Cortex of kidney (tissue), 1 donor: ENCODE measurements at places on chromosomes 16 and 17.

GRCh38 chr17:49676276-49676868 is 1.5 kb downstream of the SPOP start:
- DNase-seq: no peak

DNA sequence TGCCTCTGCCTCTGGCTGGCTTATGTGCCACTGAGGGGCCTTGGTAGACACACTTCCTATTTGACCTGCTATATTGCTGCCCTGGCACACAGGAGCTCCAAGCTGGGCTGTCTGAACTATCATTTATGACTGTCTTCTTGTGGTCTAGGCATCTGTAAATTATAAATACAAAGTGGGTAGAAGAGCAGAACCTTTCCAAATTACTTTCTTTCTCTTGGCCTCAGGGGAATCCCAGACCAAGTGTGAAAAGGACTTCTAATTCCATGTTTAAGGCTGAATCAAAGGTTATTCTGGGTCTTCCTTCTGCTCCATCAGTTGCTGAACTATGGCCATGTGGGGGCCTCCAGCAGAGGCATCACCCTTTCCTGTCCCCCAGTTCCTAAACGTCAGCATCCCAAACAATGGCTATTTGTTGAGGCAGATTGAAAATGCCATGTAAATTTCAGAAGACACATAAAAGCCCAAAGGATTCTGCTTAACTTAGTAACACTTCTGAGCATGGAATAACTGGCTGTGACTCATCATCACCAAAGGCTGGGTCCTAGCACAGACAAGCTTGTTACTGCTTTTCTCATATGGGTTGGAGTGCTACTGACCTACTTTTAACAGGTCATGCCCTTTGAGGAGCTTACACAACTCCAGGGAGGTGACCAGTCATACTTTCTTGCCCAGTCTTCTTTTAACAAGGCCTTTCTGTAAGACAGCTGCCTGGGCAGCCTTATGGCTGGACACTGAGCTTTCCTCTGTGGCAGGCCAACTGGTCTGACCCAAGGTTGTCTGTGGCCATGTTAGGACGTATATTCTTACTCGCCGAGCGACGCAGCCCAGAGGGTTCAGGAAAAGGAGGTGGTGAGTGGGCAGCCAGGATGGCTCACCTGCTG is 154.8 kb downstream of the VPS53 start:
- no peak for DNase-seq

GRCh38 chr17:7440113-7440833 is 961 bp downstream of the FGF11 start:
- no peak for DNase-seq

DNA sequence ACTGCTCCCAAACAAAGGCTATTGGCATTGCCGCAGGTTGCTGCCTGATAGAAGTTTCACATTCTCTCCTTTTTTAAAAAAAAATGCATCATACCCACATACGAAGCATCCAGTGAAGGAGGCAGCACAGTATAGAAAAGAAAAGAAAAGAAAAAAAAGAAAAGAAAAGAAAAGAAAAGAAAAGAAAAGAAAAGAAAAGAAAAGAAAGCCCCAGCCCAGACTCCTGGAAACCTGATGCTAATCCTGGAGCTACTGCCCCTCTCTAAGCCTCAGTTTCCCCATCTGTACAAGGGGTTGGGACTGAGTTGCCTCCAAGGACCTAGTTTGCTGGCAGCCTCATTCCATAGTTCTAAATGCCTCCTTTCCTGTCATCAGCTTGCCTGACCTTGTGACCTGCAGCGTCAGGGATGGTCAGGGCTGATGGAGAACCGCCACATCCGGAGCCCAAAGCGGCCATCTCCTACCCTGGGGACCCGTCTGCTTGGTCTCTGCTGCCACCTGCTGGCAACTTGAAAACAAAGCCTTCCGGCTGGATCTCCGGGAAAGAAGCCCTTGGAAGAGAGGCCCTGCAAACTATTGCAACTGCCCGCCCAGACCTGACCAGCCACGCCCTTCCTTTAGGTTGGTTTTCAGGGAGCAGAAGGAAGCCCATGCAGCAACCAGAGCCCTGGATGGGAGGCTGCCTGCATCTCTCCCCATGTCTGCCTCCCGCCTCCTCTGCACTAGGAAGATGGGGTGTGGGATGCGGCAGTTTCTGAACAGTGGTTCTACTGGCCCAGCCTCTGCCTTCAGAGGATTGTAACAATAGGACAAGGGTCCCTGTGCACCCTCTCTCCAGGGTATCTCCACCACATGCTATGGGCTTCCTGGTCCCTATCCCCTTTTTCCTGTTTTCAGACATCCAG is 13.0 kb downstream of the AIPL1 start:
- no peak for DNase-seq

DNA sequence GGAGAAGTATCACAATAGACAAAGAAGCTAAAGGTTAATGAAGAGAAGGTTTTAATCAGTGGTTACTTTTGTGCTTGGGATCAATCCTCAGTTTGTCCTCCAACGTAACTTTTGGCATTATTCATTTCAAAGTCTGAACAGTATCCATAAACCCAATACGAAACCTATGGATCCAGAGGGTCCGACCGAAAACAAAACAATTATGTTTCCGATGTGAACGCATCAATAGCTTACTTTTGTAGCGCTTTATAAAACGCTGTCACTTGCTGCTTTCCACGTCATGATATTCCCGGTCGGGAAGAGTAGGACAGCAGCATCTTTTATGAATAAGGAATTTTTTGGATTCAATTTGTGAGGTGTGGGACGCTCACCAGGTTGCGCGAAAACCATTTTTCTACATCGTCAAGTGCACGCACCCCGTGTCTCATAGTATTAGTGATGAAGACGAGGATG is 383.8 kb downstream of the ZFHX3 start:
- DNase-seq: no peak

DNA sequence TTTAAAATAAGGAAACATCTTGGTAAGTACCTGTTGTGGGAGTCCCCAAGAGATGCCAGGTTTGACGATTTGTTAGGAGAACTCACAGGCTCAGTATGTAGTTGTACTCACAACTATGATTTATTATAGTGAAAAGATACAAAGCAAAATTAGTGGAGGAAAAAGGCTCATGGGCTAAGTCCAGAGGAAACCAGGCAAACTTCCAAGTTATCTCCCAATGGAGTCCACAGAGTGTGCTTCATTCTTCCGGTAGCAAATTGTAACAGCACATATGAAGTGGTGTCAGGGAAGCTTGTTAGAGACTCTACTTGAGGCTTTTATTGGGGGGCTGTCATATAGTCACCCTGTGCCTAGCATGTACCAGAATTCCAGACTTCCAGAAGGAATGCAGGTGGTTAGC is 2.3 kb downstream of the DDX19A start:
- no peak for DNase-seq

DNA sequence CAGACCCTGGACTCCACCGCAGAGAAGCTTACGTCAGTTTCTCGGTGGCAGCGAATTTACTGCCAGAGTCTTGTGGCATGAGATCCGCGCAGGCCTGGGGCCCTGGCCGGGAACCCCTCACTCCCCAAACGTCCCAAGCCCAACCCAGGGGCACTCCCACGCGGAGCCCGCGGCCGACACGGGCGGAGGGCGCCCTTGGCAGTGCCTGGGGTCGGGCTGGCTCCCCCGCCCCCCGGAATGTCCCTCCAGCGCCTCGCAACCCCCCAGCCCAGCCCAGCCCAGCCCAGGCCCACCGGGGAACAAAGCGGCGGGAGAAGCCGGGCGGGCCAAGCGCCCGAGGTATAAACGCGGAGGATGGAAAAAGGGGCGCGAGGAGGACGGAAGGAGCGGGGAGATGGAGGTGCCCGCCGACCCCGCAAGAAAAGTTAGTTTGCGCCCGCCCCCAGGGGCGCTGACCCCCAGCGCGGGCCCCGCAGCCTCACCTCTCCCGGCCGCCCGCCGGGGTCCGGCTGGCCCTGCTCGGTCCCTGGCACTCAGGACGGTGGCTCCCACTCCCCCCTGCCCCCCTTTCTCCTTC is 330 bp downstream of the CASKIN2 start:
- DNase-seq: no peak

DNA sequence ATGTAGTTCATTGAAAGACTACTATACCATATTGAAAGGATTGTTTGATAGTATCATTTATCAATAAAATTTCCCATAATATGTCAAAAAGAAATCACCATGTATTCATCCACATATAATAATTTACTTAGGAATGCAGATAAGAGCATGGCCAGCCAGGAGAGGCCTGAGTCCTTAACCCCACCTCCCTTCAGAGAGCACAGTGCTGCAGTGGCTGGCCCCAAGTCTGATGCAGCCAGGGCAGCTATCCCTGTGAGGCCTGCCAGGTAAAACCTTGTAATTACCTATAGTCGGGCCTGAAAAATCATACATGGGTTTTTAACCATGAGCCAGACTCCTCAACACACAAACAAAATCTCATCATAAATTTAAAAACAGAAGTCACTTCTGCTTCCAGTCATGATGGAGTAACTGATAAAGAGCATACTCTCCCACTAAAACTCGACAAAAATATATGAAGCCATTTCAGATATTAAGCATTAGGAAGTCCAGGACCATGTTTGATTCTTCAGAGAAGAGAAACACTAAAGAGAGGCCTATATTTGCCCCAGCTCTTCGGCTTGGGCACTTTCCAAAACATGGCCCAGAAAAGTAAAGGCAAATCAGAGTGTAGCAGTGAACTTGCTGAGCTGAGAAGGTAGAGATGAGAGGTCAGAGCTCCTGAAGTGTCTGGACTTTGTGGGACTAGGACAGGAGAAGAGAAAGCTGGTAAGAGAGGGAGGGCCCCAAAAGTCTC is 40.9 kb upstream of the CCNF start:
- no peak for DNase-seq

DNA sequence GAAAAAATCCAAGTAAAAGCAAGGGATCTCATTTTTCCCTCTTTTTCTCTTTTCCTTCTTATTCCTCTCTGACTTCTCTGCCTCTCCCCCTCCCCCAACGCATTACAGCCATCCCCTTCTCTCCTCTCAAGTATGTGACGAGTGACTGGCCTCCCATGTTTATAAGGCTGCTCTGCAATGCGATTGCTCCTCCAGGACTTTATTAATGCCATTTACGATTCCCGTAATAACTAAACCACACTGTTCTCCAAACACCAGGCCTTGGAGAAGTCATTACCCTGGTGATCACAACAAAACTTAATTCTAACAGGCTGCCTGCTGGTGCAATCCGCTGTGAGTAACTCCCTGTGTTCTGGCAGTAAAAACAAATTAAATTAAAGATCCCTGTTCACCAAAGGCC is 88.8 kb downstream of the HS3ST3B1 start:
- DNase-seq: no peak

DNA sequence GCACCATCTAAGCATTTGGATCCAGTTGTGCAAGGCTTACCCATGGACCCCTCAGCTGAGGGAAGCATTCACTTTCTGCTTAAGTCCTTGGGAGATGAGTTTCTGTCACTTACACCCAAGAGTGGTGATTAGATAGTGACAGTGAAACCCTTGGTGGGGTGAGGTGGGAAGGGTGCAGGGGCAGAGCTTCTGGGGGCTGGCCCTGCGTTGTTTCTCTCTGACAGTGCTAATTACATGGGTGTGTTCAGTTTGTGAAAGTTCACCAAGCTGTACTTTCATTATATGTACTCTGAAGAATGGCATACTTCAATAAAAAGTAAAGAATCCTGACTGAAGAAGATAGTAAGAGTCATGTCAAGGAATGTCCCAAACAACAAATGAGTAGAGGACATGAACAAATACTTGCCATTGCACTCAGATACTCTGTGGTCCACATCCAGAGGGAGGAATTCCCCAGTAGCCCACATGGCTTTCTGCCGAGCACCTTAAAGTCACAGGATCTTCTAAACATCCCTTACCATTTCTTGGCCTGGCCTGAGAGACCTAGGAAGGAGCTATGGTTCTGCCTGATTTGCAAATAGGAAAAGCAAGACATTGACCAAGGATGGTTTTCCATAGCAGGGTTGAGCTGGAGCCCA is 8.4 kb downstream of the CHST6 start:
- no peak for DNase-seq

GRCh38 chr16:77536809-77537208 is 102.0 kb upstream of the ADAMTS18 start:
- no peak for DNase-seq

DNA sequence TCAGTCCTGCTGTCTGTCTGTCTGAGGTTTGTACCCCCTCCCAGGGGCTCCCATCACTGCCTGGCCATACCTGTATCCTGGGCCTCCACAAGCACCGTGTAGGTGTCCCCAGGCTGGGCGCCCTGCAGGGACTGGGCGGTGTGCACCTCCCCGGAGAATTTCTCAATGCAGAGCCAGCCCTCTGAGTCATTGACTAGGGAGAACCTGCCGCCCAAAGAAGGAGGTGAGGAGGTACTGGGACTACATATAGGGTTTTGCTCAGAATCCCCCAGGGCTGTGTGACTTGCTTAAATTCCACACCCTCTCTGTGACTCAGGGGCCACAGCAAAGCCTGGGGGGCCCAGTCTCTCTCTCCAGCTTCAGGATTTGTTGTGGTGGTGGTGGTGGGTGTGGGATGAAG is 7.6 kb downstream of the CDH16 start:
- no peak for DNase-seq

DNA sequence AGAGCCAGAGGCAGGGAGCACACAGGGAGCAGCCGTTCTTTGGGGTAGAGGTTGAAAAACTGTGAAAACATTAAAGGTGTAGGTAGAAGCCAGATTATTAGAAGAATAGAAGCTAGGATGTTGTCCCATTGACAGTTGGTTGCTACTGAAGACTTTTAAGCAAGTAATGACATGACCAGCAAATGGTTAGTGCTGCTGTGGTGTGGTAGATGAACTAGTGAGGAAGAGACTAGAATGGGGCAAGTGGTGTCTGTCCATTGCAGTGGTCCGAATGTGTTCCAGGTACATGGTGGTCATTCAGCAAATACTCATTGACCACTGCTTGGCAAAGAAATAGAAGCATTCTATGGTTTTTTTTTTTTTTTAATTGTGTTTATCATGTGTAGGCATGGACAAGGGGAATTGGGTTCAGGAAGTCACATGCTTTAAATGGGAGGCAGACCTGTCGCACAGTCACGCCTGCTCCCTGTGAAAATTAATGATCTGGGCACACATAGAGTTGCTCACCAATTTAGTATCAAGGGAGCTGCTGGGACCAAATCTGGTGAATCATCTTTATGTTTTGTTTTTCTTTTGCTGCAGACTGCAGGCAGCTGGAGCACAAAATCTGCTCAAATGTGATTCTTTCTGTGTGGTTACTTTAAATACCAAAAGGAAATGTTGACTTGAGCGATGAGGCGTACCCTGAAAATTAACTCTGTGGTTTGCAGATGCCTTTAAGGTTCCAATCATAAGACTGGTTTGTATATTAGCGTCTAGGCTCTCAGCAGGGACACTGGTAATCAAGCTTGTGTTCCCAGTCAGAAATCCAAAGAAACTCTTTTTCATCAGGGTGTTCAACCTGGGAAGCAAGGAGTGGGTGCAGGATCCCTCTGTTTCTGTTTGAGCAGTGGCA is 30.7 kb downstream of the YPEL2 start:
- no peak for DNase-seq
